ENCODE measurements at places on chromosomes 1 and 21.

- DNase-seq = no peak
Observed at GRCh38 chr1:22075718-22076117, 23.2 kb downstream of the CDC42 start.

GRCh38 chr21:36134803-36135390 is at the start of gene CBR3:
Gene CBR3, plus strand, starts transcription at chr21:36135079. Its CDS starts 114 bp downstream, at chr21:36135193.
- DNase-seq = peak; percentile 49

DNA sequence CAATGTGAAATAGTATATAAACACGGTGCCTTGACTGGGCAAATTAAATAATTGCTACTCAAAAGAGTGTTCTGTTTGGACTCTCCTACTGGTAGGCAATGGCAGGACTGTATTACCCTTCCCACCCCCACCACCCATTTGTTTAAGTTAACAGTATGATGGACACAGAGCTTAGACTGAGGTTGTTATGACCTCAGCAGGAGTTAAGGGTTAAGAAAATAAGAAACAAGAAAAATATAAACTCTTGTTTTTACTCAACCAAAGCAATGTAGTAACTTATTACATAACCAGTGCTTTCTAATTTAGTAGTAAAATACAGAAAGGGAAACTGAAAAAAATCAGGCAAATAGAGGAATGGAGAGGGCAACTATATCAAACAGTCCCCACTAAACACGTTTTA is 19.9 kb upstream of the SERPINC1 start:
- DNase-seq = no peak

DNA sequence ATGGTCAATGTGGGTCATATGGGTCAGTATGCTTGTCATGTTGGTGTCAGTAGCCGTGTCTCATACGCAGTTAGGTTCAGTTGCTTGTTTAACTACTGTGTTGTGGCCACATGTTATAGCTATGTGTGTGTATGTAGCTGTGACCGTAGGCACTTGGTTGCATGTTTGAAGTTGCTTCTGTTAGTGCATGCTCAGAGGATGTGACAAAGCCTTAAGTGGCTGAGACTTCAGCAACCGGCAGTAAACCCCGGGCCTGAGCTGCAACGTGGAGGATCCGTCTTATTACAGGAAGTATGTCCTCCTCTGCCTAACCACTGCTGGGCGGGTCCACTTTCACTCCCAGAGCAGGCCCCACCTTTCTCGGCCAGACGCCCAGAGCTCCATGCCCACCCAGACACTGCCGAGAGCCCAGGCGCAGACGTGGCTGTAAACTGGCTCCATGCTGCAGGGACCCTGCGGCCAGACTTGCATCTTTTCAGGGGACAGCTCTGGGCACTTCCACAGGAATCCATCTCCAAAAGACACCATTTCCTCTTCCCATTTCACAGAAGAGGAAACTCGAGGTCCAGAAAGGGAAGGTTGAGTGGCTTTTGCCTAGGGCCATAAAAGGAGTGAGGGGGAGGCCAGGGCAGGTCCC is 2.2 kb downstream of the TCEA3 start:
- DNase-seq = no peak

GRCh38 chr1:65435987-65436386 is 15.5 kb downstream of the LEPR start:
- no peak for DNase-seq

DNA sequence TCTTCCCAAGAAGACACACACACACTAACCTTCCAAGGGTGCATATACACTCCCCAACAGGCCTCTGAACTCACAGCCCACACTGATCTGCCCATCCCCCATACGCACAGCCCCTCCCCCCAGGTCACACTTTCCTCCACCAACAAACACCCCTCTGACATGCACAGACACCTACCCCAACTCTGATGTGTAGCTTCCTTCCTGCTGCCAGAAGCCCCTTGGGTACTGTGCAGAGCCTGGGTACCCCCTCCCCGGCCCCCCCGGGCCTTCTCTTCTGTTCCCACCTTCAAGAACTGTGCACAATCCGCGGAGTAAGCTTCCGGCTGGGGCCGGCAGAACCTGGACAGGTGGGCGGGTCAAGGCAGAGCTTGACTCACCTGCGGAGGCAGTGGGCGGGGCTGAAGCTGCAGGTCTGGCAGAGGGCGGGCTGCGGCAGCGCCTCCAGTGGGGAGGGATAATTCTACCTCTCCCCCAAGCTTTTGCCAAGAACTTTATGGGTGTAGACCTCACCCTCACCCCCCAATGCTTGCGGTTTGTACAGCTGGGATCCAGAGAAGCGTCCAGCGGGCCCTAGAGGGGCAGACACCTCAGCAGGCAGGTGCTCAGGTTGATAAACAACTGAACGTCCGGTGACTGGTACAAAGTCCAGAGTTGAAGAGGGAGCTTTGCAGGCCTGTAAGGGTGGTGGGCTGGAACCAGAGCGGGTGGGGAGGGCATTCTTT is at the start of gene C1orf210:
Gene C1orf210 (minus strand): TSS at position 313 of the 722 bp plus-strand sequence. CDS start 2,311 bp downstream, outside the sequence.
- no peak for DNase-seq

DNA sequence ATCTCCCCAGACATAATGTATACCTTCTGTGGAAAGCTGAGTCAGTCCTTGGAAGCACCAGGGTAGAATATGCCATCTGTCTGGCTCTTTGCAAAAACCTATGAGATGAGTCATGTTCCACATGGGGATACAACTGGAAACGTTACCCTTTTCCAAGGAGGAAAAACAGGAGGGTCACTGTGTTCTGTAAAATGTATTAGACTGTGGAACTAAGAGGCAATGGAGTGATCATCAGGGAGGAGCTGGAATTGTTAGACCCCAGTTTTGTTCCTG is 16.1 kb upstream of the PSMD4 start:
- no peak for DNase-seq

- DNase-seq = no peak
Observed at GRCh38 chr21:42636520-42637266, 16.7 kb upstream of the PDE9A start.

DNA sequence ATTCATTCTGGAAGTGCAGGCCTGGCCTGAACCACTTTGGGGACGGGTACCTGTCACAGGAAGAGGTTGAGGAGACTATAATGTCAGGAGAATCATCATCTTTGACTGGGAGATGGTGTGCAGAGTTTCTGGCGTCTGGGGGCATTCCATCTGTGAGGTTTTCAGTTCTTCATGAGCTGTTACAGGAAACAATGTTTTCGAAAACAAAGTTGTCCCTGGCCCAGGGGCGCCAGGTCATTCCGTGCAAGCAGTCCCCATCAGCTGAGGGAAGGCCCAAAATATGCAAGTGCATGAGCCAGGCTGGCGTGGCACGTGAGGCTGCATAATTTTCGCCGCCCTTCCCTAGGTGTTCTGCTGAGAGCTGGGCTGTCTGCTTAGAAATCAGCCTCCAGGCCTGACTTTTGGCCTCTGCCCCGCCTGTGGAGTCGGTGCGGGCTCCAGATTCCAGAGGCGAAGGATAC is 68.4 kb upstream of the ATP5PO start:
- no peak for DNase-seq

- DNase-seq = no peak
Observed at GRCh38 chr1:30908696-30909364, at the start of gene SDC3. Gene SDC3, minus strand, starts transcription at chr1:30908758. Its CDS starts 172 bp downstream, at chr1:30908586.

DNA sequence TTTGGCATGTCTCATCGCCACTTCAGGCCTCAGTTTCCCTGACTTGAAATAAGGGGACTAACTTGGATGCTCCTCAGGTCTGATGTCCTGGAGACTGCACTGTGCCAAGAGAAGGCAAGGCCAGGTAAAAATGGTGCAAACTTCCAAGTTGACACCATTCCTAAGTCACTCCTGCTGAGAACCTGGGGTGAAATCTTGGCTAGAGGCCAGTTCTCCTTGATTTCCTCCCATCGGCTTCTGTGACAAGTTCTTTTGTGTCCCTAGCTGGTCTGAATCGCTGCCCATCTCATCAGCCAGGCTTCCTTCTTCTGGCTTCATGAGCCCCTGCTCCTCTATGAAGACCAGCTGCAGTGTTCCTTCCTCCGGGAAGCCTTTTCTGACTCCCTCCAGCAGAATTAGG is 48.6 kb upstream of the ID3 start:
- no peak for DNase-seq

- no peak for DNase-seq
Observed at GRCh38 chr1:2049225-2049717, 940 bp upstream of the PRKCZ start.

DNA sequence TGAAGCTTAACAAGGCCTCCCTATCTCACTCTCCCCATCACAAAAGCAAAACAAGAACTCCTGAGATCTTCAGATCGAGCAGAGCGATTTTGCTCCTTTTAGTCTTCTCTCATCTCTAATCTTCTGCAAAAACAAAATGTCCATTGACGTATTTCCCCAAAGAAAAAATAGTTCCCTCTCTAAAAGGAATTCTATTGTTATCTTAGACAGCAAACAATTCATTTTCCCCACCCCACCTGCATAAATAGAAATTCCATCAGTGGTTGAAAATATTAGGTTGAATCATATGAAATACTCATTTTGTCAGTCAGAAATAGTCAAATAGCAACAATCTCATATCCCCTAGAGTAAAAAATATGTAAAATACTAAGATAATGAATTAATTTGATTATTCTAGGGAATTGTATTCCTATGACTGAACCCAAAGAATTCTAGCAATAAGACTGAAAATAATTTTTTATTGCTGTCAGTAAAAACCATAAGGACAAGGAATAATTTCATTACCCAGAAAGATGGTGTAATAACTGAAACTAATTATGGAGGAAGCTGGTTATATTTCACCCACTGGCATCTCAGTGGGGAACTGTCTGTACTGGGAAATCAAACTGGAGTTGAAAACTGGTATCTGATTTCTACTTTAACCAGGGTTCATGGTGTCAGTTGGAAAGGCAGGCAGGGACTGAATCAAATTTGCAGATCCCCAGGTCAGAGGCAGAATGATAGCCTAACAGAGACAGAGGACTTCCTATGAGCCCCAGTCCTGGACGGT is 51.3 kb downstream of the RHOU start:
- DNase-seq = no peak

DNA sequence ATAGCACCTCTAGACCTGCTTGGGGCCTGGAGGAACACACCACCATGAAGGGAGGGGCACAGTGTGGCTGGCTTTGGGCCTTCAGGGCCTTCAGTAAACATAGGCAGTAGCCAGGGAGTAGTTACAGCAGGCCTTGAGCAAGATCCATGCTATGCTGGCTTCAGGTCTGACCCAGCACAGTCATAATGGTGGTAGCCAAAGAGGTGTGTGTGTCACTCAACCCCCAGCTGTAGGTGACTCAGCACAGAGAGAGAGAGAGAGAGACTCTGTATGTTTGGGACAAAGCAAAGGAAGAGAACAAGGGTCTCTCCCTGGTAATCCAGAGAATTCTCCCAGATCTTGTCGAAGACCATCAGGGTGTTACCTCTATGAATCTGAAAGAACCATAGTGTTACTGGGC is 250.5 kb upstream of the PKN2 start:
- no peak for DNase-seq

GRCh38 chr1:165965857-165966256 is 138.4 kb downstream of the UCK2 start:
- DNase-seq = no peak

DNA sequence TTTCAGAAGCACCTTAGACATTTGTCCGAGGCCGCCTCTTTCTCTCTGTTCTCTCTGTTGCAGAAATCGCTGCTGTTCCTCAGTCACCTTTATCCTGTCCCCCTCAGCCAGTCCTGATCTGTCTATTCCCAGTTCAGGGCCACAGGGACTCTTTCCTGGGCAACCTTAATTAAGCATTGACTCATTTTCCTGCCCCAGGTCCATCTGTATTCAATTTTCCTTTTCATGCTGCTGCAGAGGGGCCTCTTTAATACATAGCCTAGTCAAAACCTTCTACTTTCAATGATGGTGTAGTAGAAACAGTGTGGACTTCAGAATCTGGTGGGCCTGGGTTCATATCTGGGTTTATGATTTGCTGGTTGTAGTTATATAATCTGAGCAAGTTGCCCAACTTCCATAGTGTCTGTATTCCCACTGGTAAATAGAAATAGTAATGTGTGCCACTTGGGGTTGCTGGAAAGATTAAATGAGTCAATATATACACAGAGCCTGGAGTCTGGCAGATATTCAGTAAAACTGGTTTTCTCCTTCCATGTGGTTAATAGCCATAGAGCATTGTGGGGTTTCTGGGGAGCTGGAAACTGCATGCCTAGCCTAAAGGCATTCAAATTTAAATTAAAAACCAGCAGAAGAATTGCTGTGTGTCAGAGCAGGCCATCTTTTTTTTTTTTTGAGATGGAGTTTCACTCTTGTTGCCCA is 4.5 kb downstream of the TRAF5 start:
- DNase-seq = no peak

DNA sequence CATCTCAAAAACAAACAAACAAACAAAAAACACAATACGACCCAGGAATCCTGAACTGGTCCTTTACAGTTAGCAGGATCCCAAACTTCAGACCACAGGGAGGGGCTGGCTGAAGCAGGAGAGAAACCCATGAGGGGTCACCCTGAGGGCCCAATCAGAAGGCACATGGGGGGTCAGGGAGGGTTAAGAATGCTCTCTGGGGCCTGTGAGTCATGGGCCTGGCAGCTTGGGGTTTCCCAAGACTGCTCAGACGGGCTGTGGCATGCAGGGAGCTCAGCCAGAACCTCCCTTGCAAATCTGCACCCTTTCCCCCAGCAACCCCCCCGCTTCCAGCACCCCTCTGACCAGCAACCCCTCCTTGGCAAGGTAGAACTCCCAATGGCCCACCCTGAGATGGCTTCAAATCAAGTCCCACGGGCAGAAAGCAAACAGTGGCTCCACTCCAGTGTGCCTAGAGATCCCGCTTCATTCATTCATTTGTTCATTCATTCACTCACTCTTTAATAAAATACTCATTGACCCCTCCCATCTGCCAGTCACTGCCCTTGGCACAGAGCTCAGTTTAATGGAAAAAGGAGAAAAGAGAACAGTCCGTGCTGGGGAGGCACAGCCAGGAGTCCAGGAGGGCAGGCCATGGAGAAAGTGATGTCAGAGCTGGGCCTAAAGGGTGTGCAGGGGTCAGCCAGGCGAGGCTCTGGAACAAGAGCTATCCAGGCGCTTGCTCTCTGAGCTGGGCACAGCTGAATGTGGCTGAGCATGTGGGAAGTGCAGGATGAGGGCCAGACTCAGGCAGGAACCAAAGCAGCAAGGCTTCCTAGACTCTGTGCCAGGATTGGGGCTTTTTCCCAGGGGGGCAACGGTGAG is 8.2 kb downstream of the UQCRHL start:
- DNase-seq = peak; percentile 74

DNA sequence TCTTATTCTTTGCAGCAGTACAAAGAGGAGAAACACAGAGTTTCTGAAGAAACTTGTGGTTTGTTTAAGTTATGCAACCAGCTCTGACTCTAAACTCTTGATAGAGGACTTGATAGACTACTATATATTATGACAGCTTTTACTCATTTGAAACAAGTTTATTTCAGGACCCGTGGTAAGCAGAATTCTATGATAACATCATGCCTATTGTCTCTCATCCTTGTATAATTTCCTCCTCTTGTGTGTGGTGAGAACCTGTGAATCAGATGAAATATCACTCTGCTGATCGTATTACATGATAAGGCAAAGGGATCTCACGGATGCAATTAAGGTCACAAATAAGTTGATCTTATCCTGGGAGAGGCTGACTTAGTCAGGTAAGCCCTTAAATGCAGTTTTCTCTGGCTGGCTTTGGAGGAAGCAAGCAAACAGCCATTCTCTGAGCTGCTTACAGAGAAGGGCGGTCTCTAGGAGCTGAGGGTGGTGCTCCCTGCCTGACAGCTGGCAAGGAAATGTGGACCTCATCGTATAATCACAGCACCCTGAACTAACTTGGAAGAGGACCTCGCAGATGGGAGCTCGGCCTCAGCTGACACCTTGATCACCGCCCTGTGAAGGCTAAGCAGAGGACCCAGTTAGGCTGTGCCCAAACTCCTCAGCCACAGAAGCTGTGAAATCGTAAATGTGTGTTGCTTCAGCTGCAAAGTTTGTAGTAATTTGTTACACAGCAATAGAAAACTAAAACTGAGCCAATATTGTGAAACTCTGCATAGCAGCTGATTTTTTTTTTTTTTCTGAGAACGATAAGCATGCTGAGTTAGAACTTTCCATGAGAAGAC is 151.1 kb upstream of the DPT start:
- DNase-seq = no peak

All from GOT3 (cell line).